ENCODE measurements at places on chromosomes 4 and X.

GRCh38 chr4:186722796-186723291 is 812 bp downstream of the FAT1 start:
- no peak for DNase-seq

GRCh38 chrX:17654116-17654515 is 83.2 kb upstream of the SCML1 start:
- DNase-seq: no peak

DNA sequence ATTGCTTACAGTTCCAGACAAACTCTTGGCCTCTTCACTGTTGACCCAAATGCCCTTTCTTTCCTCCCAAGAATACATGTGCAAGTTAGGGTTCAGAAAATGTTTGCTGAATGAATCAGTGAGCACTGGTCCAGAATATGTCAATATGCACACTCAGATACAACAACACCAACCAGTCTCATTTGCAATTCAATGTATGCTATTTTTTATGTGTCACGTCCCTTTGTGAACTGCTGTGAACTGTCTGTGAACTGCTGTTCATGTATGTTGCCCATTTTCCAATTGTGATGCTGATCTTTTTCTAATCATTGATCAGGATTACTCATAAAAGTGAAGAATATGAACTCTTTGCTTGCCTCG is 17.8 kb downstream of the GAB3 start:
- no peak for DNase-seq

DNA sequence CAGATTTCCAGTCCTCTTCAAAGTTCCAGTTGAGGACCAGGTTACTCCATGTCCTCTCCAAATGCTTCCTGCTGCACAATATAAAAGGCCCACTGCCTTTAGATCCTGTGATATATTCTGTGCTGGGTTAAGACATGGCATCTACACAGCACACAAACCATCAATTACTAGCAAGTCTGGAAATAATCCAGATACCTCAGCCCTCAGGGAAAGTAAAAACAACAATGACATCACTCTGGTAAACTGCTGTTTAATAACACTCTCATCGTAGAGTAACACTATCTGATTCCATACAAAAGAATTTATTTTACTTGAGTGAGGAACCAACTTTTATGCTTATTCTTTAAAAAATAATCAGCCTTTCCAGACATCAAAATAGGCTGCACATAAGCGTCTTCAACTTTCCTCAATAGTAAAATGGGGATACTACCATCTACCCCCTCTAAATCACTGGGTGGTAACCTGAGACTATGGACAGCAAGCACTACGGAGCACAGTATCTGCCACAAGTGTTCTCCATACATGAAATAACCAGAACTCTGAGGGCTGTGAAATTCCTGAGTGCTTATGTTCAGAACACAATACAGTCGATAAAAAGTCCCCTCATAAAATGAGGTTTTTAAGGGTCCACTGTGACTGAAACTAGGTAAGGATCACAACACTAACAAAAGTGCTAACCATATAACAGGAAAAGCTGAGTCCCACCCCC is 53.4 kb downstream of the ABCG2 start:
- DNase-seq: no peak

DNA sequence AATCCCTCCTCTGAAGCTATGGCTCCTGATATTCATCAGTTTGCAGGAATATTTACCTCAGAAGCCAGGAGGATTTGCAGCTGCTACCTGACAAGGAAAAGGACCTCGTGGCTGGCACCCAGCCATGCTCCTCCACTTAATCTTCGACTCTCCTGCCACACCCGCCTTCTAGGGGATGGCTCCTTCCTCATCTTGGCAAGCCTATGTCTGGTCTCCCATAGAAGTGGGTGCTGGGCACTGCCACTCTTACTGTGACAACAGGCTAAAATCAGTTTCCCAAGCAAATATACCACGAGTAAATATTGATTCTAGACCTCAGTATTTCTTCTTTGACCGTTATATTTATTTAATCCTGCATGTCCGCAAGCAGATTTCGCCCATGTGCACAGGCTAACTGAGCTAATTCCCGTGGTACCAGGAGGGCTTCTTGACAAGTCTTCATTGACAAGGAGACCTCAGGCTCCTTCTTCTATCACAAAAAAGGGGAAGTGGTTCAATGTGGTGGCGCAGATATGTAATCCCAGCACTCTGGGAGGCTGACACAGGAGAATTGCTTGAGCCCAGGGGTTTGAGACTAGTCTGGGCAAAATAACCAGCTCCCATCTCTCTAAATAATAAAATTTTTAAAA is 52.6 kb upstream of the DCTD start:
- DNase-seq: no peak

DNA sequence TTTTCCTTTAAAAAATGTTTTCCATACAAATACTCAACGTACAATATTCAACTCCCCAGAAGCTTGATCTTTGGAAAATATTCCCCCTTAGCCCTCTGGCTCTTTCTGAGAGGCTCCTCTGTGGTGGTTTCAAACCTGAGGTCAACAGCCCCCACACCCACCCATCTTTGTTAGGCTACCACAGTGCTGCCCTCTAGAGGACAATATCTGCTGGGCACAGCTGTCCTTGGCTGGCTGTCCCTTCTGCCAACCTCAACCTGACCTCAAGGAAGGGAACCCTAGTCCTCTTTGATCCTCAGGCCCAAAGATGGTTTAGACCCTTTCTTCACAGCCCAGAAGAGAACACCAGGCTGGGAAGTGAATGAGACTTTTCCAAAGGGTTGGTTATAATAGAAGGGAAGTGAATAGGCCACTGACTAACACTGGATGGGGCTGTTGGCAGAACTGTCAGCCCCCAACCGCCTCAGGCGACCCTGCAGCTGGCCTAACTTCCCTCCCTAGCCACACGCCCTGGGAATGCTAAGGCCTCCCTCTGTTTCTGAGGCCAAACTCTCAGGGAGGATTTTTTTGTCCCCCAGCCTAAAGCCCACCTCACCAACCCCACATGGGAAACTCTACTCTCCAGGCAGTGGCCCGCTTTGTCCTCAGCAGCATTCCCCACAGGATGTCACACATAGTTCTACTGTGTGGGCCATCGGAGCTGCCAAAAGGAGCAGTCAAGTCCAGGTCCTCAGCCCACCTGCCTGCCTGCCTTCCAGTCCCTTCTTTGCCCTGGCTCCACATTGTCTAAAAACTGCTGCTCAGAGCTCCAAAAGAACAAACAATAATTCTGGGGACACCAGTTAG is 34.3 kb downstream of the NYX start:
- DNase-seq: no peak

GRCh38 chrX:15758140-15758539 is 20.1 kb downstream of the CA5B start:
- DNase-seq: no peak

DNA sequence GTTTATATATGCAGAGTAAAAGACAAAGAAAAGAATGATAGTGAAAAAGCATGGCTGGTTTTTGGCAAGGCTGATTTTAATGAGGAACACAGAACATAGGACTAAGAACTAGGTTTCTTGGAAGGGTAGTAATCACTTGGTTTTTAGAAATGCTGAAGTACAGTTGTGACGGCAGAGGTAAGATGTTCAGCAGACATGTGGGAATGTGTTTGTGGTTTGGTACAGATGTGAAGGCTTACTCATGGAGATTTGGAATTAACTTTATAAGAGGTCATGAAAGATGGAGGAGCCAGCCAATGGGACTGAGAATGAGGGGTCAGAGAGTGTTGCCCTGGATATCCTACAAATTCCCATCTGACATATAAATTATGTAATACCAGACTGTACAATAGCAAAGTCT is 243.6 kb downstream of the NPFFR2 start:
- no peak for DNase-seq

DNA sequence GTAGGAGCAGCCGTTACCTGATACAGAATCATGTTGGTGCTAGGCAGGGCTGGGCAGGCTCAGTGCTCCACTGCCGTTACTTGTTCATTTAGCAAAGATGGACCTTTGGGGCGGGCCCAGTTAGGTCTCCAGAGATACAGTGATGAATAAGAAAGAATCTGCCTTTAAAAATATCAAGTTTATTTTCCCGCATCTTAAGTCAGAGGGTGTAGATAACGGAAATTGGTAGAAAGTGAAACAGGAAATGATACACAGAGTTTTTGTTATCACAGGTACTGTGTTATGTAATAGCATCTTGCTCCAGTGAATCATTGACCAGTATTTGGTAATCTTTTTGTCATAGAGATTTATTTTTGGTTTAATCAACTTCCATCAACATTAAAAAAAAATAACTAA is 5.5 kb downstream of the TMEM131L start:
- DNase-seq: no peak

DNA sequence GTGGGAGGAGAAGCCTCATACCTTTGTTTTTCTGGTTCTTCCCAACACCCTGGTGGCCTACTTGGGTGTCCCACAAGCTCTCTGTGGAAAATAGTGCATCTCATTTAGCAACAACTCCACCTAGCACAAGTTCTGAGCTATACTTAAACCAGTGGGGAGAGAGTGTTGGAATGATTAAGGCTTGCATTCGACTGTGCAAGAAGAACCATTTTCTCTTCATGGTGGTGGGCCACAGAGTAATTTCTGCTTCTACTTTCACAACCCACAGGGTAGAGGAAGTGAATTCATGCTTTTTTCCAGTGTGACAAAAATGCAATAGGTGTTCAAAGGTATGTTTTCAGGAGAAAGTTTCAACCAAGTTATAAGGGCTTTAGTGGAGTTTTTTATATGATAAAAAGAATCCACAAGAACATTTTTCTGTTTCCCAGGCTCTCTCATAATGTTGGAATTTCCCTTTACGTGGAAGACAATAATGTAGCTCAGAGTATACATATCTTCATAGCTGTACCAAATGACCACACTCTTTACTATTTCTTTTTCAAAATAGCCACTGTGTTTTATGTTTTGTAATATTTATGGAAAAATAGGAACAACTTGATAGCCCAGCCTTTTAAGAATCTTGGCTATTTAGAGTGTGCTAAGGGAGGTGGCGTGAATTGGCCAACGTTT is 80.3 kb upstream of the HHIP start:
- no peak for DNase-seq

GRCh38 chr4:185710487-185710995 is 101.5 kb downstream of the SORBS2 start:
- no peak for DNase-seq

- DNase-seq: no peak
Measured at GRCh38 chrX:31314921-31315320, 243.1 kb upstream of the FTHL17 start.

GRCh38 chr4:89024051-89024675 is 32.8 kb downstream of the FAM13A start:
- DNase-seq: peak; percentile 62

GRCh38 chr4:100497791-100498190 is 20.0 kb downstream of the EMCN start:
- DNase-seq: no peak

GRCh38 chr4:174532445-174532844 is 10.2 kb upstream of the HPGD start:
- no peak for DNase-seq

- no peak for DNase-seq
Measured at GRCh38 chrX:42772874-42773273, 5.1 kb downstream of the PPP1R2C start.

GRCh38 chr4:66974665-66975064 is 570.6 kb downstream of the CENPC start:
- DNase-seq: no peak

DNA sequence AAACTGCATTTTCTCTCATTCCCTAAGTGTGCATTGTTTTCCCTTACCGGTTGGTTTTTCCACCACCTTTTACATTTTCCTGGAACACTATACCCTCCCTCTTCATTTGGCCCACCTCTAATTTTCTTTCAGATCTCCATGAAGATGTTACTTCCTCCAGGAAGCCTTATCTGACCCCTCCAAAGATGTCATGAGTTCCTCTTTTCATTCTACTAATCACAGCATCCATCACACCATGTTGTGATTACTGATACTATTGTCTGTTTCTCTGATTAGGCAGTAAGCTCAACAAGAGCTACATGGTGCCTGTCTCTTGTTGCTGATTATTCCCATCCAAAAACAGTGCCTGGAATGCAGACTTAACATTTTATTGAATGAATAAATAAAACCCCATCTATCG is 2.9 kb upstream of the AFP start:
- DNase-seq: no peak

- DNase-seq: no peak
Measured at GRCh38 chrX:38220415-38221390, at the start of gene SRPX. SRPX (minus strand) TSS chrX:38220871; CDS start chrX:38220792, 79 bp downstream.

Data from memory B cell (primary cell).